Cerebellum (tissue), 4 donors: ENCODE measurements at places on chromosomes 1 and 21. TPM values are rescaled to one million over a fixed set of nuclear protein-coding genes. Genes with fewer than 3 reads are reported as not detected.

DNA sequence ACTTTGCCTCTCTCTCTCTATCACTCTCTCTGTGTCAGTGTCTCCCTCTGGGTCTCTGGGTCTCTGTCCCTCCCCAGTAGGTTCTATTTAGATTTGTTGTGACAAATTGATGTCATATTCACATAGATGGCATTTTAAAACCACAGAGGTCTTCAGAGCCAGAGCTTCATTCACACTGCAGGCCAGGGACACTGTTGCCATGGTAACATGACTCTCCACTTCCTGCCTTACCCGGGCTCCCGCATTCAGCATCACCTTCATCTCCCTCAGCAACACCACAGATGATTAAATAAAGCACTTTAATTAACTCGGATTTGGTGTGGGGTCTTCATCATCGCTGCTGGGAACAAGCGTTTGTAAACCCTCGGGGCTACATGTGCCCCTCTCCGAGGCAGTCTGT lies 132.6 kb downstream of the ETS2 start:
- DNase-seq: no peak

GRCh38 chr1:108570128-108570527 lies 10.2 kb downstream of the EEIG2 start:
- no peak for DNase-seq

GRCh38 chr1:85314726-85315125 lies 38.3 kb upstream of the BCL10 start:
- DNase-seq: no peak

DNA sequence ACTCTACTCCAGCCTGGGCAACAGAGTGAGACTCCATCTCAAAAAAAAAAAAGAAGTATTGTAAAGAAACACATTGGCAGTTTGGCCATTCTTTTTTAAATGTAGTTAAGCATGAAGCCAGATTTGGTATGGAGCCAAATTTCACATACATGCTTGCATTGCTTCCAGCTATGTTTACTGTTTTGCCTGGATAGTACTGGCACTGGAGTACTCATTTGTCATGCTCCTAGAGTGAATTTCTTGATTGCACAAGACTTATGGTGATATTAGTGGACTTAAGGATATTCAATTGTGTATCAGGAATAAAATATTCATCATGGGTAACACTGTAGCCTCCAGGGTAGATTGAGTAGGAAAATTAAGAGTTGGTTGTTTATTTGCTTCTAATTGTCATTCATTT lies 24.5 kb upstream of the SLC9A1 start:
- DNase-seq: no peak

DNA sequence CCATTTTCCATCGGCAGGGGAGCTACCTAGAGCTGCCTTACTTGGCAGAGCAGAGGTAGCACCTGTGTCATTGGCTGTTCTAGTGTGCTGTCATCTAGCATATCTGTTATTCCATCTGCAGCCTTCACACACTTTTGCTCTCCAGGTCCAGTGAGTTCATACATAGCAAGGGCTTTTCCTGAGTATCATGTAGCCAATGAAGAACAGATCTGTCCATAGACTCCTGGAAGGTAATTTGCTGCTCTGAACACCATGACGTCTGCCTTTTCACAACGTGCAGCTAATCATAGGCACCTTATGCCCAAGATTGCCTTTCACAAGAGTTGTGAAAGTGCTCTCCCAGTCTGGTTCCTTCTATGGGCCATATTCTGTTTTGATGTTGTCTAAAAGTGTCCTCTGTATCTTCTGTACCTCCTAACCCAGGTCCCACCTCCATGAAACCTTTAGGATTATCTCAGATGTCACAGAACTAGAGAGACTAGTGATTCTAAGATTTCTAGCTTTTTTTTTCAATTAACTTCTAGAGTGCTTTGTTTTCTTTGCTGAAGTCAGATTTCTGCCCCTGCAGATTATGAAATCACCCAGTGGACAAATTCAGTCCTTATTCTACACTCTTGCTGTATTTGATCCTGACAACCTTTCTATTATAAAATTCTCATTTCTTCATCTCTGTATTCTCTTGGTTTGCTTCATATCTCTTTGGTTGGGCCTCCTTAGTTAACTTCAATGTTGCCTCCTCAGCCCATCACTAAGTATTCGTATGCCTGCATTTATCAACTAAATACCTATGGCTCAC lies 134.8 kb downstream of the PBX1 start:
- peak; percentile 25 for DNase-seq

GRCh38 chr1:60890664-60891063 lies 191.7 kb upstream of the NFIA start:
- no peak for DNase-seq

DNA sequence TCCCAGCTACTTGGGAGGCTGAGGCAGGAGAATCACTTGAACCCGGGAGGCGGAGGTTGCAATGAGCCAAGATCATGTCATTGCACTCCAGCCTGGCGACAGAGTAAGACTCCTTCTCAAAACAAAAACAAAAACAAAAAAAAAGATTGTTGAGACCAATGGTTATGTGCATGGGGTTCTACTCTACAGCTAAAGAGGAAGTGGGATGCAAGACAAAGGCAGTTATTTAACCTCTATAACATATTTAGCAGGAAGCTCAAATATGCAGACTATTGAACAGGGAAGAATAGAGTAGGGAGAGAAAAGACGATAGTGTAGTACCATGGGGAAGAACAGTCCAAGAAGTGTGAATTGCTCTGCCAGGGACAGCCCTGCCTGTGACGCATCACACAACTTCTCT lies 227.7 kb downstream of the SMYD3 start:
- DNase-seq: no peak

DNA sequence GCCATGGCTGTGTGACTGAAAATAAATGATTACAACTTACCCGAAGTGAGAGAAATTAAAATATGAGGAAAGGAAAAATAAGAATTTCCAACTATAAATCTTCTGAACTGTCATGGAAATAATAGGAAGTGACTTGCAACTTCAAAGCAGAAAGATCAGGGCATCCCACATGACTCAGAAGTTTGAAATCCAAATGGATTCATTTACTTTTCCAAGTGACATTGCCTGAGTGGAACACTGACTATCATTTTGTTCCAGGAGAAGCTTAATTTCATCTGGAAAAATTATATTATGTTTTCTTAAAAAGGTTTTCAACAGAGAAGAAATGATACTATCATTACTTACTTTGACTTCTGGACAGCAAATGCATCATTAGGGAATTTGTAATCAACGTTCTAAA lies 110.8 kb downstream of the GREM2 start:
- no peak for DNase-seq

DNA sequence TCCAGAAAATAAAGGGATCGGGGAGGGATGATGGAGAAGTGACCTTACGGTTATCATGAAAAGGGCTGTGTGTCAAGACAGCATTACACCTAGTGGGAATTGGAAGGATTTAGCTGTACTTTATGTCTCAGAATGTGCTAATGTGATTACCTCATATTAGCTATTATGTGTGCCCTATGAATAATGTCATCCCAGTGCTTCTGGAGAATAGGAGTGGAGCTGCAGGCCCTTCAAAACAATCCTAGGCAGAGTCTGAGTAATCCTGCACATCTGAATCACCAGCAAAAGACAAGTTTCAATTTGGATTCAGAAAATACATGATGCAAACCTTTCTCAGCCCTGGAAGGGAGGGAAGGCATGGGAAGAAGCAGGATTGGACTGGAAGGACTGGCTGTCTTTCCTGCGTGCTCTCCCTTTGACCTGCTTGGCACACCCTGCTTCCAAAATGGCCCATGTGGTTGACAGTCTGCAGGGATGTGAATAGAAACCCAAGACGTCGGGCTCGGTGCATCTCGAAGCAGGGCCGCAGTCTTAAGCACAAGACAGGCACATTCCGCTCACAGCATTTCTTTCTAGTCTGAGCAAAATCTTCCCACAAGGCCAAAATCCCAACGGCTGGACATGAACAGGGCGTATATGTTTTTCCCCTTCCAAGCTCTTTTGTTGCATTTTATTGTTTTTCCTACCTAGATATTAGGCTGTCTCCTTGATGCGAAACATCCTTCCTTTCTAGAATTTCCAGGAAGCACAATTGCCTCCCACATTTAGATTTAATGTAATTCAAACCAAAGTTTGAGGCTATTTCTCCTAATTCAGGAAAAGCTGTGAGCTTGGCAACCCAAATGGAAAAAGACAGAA lies 54.3 kb upstream of the TARBP1 start:
- no peak for DNase-seq

DNA sequence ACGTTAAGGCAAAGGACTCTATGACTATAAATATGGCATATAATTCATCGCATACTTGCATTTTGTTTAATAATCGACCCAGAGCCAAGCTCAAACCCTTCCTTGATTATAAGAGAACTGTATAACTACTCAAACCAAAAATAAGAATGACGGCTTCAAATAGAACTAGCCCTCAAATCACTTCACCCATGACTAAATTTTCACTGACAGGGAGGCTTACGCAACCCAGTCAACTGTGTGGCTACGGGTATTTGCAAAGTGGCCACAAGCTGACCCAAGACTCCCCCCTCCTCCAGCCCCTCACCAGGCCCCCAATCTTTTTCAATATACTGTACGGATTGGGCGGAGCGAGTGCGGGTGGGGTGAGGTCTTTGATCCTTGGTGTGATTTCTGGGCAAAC lies 268.3 kb downstream of the ASTN1 start:
- no peak for DNase-seq

- DNase-seq: no peak
These were observed 22.0 kb downstream of the FYB2 start for GRCh38 chr1:56797065-56797685.

DNA sequence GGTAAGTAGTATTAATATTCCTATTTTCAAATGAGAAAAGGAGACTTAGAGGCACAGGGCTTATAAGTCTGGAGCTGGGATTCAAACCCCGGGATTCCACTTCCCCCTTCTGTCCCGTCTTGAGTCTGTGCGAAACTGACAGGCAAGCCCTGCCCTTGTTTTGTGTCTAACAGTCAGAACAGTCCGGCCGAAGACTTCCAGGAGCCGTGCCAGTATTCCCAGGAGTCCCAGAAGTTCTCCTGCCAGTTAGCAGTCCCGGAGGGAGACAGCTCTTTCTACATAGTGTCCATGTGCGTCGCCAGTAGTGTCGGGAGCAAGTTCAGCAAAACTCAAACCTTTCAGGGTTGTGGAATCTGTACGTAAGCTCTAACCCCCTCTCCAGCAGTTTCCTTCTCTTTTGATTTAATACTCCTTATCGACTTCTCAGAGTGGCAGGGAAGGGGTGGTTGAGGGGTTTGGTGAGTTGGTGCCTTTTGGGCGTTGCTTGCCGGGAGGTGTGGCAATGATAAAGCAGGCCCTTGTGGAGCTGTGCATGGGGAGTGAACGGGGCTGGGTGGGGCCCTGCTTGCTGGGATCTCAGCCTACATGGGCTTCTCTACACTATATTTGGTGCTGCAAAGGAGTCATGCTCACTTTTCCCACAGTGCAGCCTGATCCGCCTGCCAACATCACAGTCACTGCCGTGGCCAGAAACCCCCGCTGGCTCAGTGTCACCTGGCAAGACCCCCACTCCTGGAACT lies 29.4 kb downstream of the IL6R start:
- DNase-seq: no peak

GRCh38 chr1:26289158-26290059 lies 9.5 kb downstream of the SH3BGRL3 start:
- DNase-seq: no peak

- no peak for DNase-seq
These were observed 14.2 kb downstream of the BATF3 start for GRCh38 chr1:212685429-212685828.

DNA sequence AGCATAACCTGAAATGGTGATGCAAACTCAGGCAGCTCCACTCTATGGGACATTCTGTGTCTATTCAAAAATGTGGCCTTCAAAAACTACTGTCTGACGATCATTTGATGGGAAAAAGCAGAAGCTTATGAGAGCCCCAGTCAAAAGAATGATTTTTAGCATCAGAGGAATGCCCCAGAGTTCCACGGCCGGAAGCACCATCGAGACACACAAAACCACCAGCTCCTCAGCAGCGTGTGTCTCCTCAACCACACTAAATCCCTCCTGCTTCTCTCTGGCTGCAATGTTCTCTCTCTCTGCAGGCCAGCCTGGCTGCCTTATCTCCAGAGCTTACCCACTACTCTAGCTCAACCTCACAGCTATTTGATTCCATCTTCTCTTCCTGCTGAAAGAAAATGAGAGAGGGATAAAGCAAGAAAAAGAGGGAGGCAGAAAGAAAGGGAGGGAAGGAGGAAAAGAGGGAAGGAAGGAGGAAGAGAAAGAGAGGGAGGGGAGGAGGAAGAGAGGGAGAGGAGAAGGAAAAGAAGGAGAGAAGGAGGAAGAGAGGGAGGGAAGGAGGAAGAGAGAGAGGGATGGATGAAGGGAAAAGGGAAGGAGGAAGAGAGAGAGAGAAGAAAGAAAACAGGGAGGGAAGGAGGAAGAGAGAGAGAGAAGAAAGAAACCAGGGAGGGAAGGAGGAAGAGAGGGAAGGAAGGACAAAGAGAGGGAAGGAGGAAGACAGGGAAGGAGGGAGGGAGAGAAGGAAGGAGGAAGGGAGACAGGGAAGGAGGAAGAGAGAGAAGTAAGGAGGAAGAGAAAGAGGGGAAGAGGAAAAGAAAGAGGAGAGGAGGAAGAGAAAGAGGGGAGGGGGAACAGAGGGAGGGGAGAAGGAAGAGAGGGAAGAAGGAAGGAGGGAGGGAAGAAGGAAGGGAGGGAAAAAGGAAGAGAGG lies 33.5 kb upstream of the LAPTM5 start:
- no peak for DNase-seq

DNA sequence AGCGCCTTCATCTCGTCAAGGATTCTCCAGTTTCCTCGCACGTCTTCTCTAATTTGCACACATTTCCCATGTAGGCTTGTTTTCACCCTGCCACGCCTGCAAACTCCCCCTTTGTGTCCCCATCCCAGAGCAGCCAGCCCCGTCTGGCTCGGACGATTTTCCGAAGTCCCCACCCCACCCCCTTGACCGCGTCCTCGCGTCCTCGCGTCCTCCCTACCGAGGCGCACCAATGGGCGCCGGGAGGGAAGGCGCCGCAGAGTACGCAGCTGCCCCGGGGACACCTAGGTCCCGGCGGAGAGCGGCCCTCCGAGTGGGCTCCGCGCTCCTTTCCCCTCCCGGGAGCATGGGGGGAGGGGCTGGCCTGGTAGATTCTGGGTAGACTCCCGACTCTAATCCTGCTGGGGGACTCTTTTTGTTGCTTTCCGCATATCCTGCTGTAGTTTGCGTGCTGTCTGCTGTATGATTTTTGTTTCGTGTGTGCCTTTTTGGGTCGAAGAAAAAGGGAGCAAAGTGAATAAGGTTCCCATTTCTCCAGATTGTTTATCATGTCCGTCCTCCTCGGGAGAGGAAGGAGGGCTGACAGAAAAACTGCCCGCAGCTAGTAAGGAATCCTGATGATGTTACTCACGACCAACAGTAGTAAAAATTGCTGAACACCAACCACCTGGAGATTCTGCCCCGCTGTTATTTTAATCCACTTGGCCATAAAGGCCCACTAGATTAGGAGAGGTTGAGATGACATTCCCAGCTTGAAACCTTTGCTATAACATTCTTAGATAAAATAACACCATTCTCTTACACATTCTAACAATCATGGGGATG lies 1.5 kb downstream of the CACHD1 start:
- no peak for DNase-seq

- DNase-seq: no peak
These were observed 6.0 kb upstream of the SHISA4 start for GRCh38 chr1:201882665-201883132.

NOTCH2 gene
- 76.1 TPM for total RNA-seq

CA6 gene
- not detected for total RNA-seq

TRIM45 gene
- total RNA-seq: 7.6 TPM

GJA4 gene
- 3.8 TPM for total RNA-seq

PCP4L1 gene
- 13.0 TPM for total RNA-seq

TBX15 gene
- total RNA-seq: 2.8 TPM

SPATA45 gene
- 1.9 TPM for total RNA-seq
